ENCODE measurements at places on chromosomes 16 and 17.
A peak's percentile ranks its signal among the peaks of the same experiment; 100 is the strongest.

GRCh38 chr17:45384047-45384788 lies 48.5 kb downstream of the ARHGAP27 start:
- no peak for DNase-seq

GRCh38 chr16:85573696-85574641 lies 39.2 kb upstream of the GSE1 start:
- no peak for DNase-seq

- no peak for DNase-seq
Observed at GRCh38 chr17:35694906-35695305, 36.5 kb upstream of the RASL10B start.

DNA sequence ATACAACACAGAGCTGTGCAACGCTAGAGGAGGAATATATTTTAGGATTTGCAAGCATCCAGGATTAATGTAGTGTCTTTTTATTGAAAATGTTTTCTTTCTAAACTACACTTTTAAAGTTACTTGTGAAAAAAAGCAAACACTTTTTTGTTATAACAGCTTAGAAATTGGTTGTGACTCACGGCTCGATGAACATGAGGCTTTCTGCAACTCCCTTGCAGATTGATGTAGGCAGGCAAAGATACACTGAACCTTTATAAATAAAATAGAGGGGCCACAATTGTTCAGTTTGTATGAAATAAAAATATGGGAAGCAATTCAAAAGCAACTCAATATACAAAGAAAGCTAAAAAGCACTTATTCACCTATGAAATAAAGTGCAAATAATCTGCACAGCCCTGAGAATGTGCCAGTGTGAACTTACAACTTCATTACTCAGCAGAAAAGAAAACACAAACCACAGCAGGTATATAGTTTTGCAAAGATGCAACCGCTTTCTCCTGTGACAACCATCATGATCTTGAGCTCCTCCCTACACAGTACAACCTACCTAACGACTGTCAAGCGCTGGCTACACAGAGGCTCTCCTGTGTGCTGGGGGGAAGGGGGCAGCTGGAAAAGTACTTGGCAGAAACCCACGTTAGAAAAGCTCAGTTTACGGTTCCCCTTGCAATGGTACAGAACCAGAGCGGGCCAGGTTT lies 948 bp downstream of the LUC7L start:
- no peak for DNase-seq

DNA sequence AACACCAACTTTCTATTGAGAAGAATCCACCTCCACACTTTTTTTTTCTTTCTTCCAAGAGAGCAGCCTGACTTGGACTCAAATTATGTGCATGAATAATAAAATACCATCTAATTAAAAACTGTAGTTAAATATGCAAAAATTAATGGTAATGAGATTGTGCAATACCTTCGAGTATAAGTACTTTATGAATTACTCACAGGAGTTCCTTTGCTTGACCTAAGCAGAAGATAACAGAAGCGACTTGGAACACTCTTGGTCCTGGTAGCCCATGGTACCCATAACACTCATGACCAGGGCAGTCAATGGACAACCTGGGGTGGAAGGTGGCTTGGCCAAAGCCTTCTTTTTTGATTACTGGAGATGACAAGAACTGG lies 203.5 kb upstream of the IRX3 start:
- no peak for DNase-seq

- peak; percentile 70 for DNase-seq
Observed at GRCh38 chr16:66961065-66961744, at the start of gene CES3. TSS of gene CES3 (plus strand) at chr16:66961266. CDS start at chr16:66961308, 42 bp downstream.

DNA sequence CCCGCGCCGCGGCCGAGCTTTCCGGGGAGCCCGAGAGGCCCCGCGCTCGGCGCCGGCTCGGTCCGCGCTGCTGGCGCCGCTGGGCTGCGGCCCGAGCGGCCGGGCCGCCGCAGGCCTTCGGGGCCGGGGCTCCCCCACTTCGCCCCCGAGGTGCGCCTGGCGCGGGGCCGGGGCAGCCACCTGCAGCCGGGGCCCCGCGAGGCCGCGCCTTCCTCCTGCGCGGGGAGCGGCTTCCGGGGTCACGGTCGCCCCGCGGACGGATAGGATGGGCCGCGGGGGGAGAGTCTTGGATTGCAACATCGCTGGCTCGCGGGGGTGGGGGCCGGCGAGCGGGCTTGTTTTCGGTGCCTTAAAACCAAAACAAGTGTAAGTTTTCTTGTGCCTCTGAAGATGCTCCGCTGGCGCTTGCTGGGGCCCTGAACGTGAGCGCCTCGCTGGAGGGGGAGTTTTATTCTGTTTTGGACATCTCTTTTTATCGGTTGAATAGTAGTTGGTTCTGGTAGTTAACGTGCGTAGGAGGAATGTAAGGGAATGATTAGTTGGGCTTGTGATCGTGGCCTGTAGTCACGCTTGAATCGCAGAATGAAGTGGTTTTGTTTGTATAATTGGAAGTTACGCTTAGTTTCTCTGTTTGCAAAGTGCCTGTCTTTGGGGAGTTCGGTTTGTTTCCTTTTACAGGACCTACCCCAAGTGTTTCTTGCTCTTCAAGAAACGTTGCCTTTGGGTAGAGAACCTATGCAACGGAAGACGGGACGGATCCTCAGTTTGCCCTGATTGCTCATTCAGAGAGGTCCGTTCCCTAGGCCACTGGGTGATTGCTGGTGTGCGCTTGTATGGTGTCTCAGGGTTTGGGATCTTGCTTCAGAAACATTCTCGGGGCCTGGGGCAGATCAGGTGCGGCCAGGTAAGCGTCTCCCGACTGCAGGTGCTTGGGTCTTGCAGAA lies 724 bp downstream of the UBE2I start:
- DNase-seq, result no peak

DNA sequence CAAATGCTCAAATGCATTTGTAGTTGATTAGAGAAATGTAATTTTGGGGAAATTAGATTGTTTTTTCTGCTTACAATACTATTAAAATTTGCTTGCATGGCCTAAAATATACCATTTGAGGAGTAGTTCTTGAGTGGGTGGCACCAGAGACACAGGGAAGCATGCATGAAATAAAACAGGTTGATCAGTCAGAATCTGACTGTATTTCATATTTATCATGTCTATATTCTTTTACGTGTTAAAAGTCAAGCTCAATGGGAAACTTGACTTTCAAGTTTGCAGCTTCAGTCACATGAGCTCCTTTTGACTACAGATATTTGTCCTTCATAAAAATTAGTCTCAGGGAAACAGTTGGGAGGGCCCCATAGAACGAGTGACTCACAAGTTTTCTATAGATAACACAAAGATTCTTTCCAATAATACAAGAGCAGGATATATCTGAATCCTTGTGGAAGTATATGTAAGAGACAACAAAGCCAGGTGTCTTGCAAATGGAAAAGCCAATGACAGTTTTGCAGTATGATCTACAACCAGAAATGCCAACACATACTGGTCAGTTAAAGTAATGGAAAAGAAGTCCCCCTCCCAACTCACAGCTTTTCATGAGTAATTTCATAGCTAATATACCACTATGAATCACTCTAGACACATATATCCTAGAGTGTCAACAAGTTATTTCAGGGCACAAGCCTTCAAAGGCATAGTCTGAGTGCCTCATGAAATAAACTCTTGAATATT lies 42.2 kb upstream of the CORO6 start:
- DNase-seq, result no peak

DNA sequence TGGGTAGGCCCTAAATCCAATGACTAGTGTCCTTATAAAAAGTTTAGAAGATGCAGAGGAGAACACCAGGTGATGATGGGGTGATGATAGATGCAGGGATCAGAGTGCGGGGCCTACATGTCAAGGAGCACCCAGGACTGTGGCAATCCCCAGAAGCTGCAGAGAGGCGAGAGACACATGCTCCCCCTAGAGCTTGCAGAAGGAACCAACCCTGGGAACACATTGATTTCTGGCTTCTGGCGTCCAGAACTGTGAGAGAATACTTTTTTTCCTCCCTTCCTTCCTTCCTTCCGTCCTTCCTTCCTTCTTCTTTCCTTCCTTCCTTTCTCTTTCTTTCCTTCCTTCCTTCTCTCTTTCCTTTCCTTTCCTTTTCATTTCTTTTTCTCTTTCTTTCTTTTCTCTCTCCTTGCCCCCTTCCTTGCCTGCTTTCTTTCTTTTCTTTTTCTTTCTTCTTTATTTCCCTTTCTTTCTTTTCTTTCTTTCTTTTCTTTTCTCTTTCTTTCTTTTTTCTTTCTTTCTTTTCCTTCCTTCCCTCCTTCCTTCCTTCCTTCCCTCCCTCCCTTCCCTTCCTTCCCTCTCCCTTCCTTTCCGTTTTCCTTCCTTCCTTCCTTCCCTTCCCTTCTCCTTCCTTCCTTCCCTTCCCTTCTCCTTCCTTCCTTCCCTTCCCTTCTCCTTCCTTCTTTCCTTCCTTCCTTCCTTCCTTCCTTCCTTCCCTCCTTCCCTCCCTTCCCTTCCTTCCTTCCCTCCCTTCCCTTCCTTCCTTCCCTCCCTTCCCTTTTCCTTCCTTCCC lies 134.3 kb downstream of the HAPSTR1 start:
- peak; percentile 10 for DNase-seq

GRCh38 chr16:86261379-86261778 lies 248.9 kb upstream of the FOXF1 start:
- DNase-seq, result no peak

DNA sequence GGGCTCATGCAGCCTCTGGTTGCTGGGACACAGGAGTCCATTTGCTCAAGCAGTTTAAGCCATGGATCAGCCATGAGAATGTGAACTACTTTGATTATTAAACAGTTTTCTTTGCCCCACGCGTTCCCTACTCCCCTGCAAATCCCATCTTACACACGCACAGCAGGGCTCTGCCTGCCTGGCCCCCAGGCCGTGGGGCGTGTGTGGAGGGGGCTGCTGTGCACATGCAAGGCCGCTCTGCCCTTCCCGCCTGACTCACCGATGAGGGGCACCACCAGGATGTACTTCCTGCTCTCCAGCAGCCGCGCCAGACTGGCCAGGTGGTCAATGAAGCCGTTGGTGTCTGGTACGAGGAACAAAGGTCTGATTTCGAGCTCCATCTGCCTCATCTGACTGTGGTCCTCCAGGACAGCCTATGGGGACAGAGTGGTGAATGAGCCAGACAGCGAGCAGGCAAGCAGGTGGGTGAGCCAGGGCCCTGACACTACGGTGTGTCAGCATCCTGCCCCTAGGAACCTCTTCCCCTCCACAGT lies 13.7 kb downstream of the HIC1 start:
- peak; percentile 81 for DNase-seq

- DNase-seq, result no peak
Observed at GRCh38 chr17:78621720-78622490, 44.7 kb upstream of the DNAH17 start.

DNA sequence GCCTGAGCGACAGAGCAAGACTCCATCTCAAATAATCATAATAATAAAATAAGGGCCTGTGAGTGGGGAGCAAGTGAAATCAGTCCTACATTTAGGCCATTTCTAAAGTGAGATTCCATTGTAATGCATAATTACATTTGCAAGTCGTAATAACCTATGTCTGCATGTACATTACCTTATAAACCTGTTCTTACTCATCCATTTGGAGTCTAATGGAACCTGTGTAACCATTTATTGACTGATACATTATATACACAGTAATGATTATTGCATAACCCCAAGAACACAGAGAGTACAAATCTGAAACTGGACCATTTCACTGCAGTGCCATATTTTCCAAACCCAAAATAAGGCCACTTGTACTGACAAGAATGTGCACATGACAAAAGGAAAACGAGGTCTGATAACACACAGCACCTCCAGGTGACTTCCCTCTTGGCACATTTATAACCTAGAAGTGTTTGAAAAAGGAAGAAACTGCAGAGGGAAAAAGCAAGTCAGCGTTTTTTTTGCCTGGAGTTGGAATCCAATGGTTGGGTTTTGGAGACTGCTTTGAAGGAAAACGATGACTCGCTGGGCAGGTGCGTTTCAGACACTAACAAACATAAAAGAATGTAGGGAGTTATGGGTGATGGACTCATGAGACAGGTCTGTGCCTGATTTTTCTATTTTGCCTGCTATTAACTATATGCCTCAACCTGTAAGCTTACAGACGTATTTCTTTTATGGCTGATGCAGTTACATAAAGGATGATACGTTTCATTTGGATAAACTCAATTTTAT lies 63.6 kb upstream of the KIFC3 start:
- DNase-seq, result no peak

GRCh38 chr16:87570938-87571867 lies 31.1 kb upstream of the JPH3 start:
- DNase-seq, result peak; percentile 63

GRCh38 chr16:75570396-75571065 lies 4.4 kb downstream of the GABARAPL2 start:
- no peak for DNase-seq

- DNase-seq, result no peak
Observed at GRCh38 chr17:65020284-65020683, 36.3 kb downstream of the GNA13 start.

DNA sequence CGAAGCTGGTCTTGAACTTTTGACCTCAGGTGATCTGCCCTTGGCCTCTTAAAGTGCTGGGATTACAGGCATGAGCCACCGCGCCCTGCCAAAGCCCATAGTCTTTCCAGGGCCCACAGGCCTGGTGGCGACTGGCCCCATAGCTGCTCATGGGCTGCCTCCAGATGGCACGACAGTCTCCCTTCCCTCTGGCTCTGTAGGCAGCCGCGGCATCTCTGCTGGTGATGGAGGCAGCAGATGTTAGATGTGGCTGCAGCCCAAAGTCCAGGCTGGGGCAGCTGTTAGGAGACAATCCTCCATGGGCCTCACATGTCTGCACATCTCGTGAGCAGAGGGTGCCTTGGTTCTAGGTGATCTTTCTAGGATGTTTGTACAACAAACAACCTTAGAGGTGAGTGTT lies 69.7 kb upstream of the DNAJA2 start:
- DNase-seq, result no peak

Measured in cerebellar cortex (tissue), 1 donor.